ENCODE measurements at places on chromosomes 16 and 17.
A peak's percentile ranks its signal among the peaks of the same experiment; 100 is the strongest.

DNA sequence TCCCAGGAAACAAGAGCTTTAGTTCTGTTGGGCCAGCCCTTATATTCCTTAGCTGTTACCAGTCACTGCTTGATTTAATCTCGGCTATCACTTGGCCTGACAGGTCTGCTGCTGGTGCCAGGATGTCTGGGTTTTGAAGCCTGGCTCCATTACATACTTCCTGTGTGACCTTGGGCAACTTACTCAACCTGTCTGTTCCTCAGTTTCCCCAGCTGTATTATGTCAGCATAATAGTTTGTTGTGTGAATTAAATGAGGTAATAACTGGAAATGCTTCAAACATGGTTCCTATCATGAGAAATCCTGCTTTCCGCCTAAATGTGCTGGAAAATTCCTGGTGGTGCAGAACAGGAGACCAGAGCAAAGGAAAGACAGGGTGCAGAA lies 50.6 kb upstream of the STH start:
- no peak for DNase-seq

DNA sequence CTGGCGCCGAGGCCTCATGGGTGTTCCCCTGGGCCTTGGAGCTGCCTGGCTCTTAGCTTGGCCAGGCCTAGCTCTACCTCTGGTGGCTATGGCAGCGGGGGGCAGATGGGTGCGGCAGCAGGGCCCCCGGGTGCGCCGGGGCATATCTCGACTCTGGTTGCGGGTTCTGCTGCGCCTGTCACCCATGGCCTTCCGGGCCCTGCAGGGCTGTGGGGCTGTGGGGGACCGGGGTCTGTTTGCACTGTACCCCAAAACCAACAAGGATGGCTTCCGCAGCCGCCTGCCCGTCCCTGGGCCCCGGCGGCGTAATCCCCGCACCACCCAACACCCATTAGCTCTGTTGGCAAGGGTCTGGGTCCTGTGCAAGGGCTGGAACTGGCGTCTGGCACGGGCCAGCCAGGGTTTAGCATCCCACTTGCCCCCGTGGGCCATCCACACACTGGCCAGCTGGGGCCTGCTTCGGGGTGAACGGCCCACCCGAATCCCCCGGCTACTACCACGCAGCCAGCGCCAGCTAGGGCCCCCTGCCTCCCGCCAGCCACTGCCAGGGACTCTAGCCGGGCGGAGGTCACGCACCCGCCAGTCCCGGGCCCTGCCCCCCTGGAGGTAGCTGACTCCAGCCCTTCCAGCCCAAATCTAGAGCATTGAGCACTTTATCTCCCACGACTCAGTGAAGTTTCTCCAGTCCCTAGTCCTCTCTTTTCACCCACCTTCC lies 7.9 kb downstream of the HIRIP3 start:
- no peak for DNase-seq

- no peak for DNase-seq
Observed at GRCh38 chr16:6684076-6684673, 648.5 kb upstream of the RBFOX1 start.

- DNase-seq: no peak
Observed at GRCh38 chr16:4339909-4340308, 11.2 kb downstream of the PAM16 start.

DNA sequence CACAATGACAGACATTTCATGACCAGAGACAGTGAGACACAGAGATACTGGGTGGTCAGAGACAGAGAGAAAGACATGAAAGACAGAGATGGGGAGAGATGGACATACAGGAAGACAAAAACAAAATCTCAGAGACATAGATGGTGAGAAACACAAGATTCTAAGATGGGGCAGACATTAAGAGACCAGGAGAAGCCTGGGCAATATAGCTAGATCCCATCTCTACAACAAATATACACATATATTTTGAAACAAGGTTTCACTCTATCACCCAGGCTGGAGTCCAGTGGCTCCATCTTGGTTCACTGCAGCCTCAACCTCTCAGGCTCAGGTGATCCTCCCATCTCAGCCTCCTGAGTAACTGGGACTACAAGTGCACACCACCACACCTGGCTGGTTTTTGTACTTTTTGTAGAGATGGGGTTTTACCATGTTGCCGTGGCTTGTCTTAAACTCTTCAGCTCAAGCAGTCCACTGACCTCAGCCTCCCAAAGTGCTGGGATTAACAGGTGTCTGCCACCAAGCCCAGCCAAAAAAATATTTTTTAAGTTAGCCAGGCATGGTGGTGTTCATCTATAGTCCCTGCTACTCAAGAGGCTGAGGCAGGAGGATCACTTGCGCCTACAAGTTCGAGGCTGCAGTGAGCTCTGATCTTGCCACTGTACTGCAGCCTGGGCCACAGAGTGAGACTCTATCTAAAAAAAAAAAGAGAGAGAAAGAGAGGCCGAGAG lies 2.1 kb downstream of the SEPTIN1 start:
- DNase-seq: no peak

DNA sequence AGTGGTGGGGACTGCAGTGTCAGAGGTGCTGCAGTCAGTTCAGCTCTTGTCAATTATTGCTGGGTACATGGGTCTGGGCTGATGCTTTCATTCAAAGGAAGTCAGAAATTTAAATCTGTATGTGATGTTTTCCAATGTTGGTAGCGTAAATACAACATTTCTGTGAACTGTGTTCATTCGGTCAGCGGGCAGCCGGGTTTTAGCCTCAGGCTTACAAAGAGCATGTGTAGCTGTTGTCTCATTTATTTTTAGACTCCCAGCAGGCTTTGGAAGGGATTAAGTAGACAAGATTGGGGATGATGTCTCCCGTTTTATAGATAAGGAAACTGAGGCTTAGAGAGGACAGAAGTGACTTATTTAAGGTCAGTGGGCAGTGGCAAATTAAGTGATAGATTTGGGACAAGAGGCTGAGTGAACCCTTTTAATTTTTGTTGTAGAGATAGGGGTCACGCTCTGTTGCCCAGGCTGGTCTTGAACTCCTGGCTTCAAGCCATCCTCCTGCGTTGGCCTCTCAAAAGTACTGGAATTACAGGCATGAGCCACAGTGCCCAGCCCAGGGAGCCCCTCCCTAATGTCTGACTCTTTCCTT lies 8.1 kb downstream of the AQP8 start:
- DNase-seq: no peak

DNA sequence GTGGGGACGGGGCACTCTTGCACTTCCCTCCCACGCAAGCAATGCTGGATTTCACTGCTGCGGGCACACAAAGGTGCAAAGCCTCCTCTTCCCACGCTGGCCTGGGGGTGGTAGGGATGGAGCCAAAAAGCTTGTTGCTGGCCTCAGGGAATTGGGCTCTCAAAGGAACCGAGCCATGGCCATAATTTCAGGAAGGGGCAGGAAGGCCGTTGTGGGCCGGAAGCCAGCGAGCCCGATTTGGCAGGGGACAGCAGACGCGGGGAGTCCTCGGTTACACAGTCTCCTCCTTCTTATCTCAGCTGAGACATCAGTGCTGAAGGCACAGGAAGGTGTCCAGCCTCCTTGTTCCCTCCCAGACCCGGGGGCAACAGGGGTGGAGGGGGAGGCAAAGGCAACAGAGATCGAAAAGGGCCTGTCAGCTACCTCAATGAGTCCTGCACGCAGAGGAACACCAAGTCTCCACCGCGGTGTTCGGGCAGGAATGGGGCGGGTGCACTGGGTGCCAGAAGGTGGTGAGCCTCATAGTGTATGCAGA lies 59.5 kb downstream of the SLFN11 start:
- no peak for DNase-seq

- no peak for DNase-seq
Observed at GRCh38 chr16:78425281-78425680, 325.8 kb downstream of the WWOX start.

GRCh38 chr16:67071476-67072048 lies 38.2 kb upstream of the PHAF1 start:
- DNase-seq: no peak

DNA sequence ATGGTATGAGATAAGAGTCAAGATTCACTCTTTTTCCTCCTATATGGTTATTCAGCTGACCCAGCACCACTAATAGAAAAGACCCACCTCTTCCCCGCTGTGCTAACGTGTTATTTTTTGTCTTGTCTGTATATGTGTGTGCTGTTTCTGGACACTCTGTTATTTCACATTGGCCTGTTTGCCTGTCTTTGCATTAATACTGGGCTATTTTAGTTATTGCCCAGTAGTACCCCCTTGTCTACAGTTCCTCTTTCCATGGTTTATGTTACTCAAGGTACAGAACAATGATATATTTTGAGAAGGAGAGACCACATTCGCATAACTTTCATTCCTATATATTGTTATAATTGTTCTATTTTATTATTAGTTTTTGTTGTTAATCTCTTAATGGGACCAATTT lies 74.0 kb upstream of the SIAH1 start:
- no peak for DNase-seq

- no peak for DNase-seq
Observed at GRCh38 chr17:64001763-64002529, 3.8 kb downstream of the PRR29 start.

DNA sequence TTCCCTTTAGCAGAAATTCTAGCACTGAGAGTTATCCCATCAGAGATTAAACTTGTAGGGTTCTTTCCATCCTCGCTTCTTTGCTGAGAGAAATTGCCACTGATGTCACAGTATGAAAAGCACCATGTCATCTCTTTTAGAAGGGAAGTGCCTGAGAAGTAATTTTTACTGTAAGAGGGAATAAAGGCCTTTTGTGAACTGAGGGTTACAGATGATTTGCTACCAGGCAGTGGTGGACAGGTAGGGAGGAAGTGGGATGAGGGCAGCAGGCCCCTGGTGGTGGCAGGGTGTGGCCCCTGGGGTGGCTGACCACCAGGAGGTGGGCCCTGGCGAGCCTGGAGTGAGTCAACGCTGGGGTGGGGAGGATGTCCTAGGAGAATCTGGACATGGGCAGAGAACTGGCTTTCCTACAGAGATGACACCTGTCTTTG lies 6.4 kb upstream of the MILR1 start:
- no peak for DNase-seq

GRCh38 chr17:600576-601243 lies 113.9 kb downstream of the VPS53 start:
- no peak for DNase-seq

- no peak for DNase-seq
Observed at GRCh38 chr17:81391936-81392908, 3.0 kb upstream of the BAHCC1 start.

DNA sequence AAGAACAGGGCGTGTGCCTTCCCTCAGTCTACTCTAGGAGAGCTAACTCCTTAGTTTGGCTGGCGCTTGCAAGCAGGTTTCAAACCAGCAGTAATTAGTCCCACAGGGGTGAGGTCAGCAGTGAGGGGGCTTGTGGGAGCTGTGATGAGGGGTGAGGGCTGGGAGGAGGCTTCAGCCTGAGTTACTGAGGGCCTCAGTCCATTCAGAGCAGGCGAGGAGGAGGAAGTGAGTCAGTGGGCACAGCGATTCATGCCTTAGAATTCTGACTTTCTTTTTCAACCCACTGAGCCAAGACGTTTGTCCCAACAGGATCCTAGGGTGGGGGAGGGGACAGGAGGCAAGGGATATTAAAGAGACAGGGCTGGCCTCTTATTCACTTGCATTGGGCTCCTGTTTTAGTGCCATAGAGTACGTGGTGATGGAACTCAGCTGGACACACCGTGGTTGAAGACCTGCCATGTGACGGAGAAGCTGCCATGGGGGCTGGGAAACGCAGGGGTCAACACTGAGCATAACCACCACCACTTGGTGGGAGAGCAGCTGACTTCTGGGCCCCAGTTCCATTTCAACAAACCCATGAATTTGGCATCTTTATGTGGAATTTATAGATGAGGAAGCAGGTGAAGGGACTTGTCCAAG lies 8.3 kb upstream of the ITGA3 start:
- DNase-seq: no peak

DNA sequence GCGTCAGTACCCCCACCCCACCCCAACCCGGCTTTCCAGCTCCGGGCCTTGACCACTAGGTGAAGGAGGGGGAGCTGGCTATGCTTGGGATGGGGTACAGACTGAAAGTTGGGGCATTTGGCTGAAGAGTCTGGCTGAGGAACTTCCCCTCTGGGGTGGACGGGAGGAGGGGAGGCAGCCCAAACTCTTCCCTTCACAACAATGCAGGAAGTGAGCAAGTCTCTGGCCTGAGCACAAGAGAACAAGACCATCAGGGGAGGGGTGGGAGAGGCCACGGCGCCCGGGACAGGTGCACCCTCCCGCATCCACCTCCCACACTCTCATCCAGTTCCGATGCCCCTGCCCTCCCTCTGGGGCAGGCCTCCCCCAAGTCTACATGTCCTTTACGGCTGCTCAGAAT lies 5.6 kb downstream of the USH1G start:
- no peak for DNase-seq

DNA sequence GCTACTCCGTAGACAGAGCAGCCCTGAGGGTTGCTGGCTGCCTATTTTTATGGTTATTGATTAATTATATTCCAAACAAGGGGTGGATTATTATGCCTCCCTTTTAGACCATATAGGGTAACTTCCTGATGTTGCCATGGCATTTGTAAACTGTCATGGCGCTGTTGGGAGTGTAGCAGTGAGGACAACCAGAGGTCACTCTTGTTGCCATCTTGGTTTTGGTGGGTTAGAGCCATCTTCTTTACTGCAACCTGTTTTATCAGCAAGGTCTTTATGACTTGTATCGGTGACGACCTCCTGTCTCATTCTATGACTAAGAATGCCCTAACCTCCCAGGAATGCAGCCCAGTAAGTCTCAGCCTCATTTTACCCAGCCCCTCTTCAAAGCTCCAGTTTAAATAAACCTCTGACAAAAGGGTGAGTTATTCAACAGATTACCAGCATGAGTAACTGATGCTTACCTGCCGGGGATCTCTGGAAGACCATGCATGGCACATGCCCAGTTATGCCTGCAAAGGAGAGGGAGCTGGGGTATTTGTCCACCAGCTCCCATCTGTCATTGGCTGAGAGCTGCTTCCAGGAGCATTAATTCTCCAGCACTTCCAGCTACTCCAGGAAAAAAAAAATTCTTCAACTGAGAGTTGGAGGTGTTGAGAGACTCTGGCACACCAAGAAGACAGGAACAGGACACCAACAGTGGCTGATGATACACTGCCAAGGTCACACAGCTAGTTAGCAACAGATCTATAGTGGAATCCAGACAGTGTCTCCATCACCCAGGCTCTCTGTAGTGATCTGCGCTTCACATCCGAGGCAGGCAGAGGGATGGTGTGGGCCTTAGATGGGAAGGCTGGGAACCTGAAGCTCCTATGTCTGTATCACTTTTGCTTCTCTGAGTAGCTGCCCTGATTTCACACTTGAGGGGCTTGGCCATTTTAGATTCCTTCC lies 36.6 kb upstream of the IL21R start:
- no peak for DNase-seq

- DNase-seq: peak; percentile 36
Observed at GRCh38 chr16:17171250-17172143, 299.3 kb downstream of the XYLT1 start.

- no peak for DNase-seq
Observed at GRCh38 chr16:80899809-80900592, 95.6 kb upstream of the CDYL2 start.

Measured in liver (tissue), 10 donors.